GM10248 (cell line): ENCODE measurements at places on chromosomes 1 and 21.

GRCh38 chr1:94954263-94955220 lies 27.6 kb upstream of the CNN3 start:
- DNase-seq = no peak

GRCh38 chr1:242002072-242002471 lies 3.2 kb upstream of the MAP1LC3C start:
- no peak for DNase-seq

DNA sequence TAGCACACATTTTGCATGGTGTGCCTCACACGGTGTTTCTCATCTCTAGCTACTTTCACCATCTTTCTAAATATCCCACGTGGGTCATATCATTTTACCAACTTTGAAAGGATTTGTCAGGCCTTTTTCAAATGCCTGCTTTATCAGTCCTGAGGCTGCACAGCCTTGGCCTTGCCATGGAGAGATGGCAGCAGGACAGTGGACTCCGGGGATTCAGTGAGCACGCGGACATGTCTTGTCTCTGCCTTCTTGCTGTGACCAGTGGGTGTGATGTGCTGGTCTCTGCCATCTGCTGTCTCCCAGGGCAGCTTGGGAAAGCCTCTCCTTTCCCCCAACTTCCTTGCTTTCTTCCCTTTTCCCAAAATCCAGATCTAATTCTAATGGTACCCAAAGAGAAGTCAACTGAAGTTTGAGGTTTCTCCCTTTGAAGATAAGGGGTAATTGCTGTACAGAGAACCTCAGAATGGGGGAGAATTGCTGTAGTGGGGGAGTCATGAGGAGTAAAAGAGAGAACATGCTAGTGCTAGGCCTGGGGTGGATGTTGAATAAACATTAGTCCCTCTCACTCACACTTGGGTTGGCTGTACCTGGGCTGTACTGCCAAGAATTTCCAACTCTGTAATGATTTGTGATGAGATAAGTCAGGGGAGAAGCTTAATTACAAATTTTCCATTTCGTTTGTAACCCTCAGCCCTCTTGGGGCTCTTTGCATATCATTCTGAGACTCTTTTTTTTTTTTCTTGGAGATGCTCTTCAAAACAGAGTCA lies 99.5 kb downstream of the GALNT2 start:
- DNase-seq = no peak

DNA sequence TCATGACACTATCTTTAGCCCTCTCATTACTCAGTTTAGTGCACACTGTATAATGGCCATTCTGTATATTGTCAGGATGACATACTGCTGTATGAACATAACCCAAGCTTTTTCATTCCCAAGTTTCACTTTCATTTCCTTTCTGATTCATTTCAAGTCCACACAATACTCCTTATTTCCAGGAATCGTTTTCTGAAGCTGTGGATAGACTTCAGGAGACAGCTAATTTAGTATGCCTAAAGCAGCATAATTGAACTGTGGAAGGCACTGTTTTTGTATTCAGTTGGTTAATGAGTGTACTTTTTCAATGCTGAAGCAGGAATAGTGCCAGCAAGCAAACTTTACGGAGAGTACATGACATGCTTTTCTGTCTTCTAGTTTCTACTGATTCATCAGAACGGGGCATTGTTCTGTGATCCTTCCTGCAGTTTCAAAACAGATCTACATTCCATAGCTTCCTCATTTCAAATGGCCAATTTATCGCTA lies 578.5 kb upstream of the ZP4 start:
- DNase-seq = no peak

- no peak for DNase-seq
Measured at GRCh38 chr1:185759061-185759460, 24.9 kb downstream of the HMCN1 start.

DNA sequence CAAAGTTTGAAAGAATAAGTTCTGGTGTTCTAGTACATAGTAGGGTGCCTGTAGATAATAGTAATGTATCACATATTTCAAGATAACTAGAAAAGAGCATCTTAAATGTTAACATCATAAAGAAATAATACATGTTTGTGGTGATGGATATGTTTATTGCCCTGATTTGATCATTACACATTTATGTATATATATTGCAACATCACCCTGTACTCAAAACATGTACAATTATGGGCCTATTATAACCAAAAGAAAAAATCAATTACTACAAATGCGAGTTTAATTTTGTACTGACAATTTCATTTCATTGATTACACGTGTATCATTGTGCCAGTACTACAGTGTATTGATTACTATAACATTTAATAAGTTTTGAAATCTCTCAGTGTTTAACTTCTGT lies 609.2 kb upstream of the BRINP3 start:
- no peak for DNase-seq

DNA sequence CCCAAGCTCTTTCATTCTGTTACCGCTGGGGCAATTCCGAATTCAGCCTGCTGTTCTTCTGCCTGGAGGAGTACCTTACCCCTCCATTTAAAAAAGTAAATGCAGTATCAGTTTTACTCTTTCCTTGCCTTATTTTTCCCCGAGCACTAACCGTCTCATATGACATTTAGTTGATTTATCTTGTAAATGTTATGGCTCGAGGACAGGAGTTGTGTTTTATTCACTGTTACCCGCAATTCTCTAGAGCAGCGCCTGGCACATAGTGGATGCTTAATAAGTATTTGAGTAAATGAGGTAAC lies 425 bp upstream of the TADA1 start:
- no peak for DNase-seq

DNA sequence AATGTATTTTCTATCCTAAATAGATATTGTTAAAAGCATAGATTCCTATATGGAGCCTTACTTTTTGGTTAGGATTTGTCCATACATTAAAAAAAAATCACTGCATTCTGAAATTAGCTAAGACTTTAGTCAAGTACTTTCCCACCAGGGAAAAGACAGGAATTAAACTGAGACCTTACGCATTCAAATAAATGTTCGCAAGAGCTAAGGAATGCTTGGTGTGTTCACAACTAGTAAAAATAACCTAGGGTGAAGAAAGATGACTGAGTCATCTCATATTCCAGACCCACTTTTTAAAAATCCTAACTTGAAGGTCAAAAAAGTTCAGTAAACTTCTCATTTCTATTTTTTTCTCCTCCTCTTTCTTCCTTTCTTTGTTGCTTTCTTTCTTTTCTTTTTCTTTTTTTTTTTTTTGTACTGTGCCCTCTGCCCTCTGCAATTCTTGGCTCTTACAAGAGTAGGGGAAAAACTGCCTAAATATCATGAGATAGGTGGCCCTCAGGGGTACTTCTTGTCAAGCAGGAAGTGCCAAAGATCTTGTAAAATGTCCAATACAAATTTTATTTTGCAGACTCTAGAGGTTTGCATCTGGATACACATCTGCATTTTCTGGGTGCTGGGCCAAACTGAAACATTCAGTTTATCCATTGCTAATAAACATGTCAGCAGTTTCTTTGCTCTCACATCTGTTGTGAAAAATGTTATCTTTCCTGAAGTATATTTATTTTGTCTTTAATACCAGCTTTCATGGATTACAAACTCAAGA lies 121.4 kb upstream of the GORAB start:
- DNase-seq = no peak

DNA sequence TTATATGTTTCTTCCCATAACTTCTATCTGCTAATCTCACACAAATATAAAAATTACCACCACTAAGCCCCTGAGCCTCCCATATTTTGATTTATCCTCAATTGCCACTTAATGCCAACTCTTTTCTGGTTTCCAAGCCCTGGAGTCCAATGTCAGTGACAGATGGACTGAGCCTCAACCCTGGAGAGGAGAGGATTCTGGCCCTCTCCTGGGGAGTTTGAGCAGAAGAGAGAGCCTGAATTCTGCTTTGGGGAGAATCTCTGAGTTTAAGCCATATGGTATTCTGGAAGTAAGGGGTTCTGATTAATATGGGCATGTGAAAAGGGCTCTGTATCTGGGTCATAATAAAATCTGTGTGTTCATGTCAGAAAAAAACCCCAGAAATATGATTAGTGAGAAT lies 8.5 kb downstream of the CADM3 start:
- DNase-seq = no peak

DNA sequence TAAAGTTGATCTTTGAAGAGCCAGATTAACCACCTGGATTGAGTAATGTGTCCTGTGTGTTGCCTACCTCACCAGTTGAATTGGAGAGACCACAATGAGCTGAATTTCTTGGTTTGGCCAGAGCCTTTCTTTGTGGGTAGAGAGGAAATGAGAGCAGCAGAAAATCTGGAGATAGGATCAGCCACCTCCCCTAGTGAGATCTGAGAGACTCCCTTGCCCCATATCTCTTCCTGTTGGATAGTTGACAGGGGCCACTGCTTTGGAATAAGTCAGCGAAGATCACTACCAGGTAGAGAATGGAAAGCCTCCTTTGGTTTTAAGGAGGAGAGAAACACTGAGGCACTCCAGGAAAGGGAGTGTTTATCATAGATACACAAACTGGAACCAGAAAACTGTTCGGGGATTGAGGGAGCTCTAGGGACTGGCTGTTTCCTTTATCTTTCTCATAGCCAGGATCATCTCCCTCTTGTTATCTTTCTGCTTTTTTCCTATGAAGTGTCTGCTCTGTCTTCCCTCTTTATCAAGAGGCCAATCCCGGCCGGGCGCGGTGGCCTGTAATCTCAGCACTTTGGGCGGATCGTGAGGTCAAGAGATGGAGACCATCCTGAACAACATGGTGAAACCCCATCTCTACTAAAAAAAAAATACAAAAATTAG lies 21.3 kb upstream of the ZNF326 start:
- no peak for DNase-seq

GRCh38 chr1:112894010-112894292 lies 62.0 kb downstream of the SLC16A1 start:
- no peak for DNase-seq

- no peak for DNase-seq
Measured at GRCh38 chr21:43981871-43982210, 30.3 kb upstream of the TRAPPC10 start.

DNA sequence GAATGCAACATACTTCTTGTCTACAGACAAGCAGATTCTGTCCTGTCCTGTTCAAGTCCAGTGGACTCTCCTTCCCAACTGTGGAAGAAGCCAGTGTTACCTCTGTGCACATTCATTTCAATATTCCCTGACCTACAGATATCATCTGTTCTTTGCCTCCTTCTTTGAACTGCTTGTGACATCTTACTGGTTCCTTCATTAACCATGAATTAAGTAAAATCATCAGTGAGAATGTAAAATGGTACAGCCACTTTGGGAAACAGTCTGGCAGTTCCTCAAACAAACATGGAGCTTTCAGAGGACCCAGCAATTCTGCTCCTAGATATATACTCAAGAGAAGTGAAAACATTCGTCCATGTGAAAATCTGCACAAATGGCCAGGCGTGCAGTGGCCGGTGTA lies 6.8 kb downstream of the SRARP start:
- DNase-seq = no peak

- no peak for DNase-seq
Measured at GRCh38 chr1:77824079-77824478, 44.6 kb downstream of the MIGA1 start.

GRCh38 chr21:43869486-43870325 lies 4.7 kb downstream of the AGPAT3 start:
- DNase-seq = no peak

DNA sequence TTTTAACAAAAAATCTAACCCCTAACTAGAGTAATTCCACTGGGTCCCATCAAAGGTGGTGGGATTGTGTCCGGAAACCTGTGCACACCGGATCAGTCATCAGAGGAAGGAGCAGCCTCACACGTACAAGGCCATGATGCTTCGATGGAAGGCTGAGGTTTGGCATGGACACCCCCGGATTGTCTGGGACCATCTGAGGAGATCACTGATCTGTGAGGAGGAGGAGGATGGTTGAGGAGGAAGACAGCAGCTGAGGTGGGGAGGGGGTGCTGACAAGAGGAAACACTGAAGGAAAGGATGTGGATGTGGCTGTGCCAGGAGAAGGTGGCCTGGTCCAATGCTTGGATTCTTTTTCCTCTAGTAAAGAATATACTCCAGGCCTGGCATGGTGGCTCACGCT lies 41.3 kb downstream of the GPR161 start:
- no peak for DNase-seq

- DNase-seq = peak; percentile 40
Measured at GRCh38 chr1:153262462-153263157, 3.1 kb downstream of the LORICRIN start.

- no peak for DNase-seq
Measured at GRCh38 chr1:155001425-155001674, 1.3 kb upstream of the ZBTB7B start.

GRCh38 chr1:223761411-223761810 lies 49.1 kb downstream of the CAPN2 start:
- no peak for DNase-seq

DNA sequence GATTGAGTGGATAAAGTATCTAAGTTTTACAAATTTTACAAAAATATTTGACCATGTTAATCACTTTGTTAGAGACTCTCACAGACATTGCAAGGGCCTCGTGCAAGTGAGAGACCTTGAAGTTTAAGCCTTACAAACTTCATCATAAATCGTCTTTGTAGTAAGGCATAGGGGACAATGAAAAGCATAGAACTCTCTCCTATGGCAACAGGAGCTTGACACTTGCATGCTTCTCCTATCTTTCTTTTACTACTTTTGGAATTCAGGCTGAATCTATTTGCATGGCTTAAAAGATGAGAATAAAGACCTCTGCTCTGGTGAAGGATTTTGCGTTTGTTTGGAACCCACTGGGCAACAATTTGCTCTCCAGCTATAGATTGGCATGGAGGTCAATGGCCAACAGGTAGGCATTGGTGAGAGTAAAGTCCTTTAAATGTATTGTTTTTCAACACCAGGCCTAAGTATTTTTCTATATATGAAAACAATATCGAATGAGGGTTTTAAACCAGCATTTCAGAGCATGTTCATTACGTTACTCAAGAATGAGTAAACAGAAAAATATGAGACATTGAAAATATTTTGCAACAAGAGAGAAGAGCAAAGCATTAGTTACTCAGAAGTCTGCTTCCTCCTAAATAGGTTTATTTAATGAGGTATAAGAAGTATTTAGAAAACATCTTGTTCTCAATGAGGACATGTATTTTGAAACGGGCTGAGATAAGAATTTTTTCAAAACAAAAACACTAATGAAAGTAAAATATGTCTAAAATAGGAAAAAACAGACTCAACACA lies 192.2 kb downstream of the TGFB2 start:
- no peak for DNase-seq

DNA sequence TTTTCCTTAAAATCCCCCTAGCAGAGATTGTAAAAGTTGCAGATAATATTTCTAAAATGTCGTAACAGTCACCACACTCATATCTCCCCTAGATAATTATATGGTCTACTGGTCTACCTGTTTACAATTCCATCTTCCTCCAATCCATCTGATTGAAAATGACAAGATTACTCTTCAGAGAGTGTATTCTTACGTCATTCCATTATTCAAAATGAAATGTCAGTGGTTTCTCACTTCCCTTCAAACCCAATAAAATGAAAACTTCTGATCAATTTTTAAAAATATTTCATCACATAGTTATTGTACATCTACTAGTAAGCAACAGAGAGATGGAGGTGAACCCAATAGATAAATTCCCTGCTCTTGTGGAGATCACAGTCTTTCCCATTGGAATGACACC lies 202.2 kb upstream of the C8B start:
- DNase-seq = no peak
